ENCODE measurements at places on chromosomes 11 and 22.
A peak's percentile ranks its signal among the peaks of the same experiment; 100 is the strongest.

DNA sequence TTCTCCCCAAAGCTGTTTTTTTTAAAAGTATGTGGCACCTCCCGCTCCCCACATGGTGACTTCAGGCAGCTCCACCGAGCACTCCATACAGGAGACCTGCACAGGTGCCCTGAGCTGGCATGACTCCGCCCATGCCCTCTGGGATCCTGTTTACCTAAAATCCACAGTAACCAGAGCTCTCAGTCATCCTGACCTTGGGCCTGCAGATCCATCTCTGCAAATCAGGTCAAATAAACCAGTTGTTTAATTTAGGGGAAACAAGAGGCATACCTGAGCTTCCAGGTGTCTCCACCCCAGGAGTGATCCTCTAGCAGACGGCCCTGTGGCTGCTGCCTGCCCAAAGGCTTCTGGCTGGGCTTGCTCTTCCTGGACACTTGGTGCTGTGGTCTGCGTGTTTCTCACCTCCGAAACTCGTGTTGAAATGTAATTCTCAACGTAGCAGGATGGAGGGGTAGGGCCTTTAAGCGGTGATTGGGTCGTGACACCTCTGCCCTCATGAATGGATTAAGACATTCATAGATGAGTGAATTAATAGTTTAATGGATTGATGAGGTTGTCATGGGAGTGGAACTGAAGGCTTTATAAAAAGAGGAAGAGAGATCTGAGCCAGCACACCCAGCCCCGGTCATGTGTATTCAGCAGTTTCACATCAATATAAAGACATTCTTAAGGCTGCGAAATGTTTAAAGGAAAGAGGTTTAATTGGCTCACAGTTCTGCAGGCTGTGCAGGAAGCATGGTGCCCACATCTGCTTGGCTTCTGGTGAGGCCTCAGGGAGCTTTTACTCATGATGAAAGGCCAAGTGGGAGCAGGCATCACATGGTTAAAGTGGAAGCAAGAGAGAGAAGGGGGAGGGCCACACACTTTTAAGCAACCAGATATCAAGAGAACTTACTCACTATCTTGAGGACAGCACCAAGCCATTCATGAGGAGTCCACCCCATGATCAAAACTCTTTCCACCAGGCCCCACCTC is 34.1 kb downstream of the LINC01488 start:
- DNase-seq = no peak

- no peak for DNase-seq
Measured at GRCh38 chr11:28296426-28296825, 188.2 kb downstream of the METTL15 start.

- DNase-seq = no peak
Measured at GRCh38 chr11:110582728-110583432, 129.4 kb downstream of the ARHGAP20 start.

DNA sequence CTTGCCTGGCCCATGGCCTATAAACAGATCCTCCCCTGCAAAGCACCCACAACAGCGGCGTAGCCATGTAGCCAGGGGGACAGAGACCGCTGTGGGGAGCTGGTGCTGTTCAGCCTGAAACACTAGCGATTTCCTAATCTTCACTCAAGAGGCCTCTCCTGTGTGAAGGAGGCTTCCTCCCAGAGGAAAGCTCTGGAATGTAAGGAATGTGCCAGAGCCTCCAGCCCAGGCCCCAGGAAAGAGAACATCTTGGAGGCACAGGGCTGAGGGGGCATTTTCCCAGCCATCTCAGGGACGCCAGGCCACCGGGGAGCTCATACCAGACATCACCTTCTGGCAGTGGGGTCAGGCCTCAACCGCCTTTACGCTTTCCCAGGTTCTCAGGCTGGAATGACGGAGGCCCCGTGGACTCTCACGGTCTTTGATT is 24.0 kb downstream of the MIAT start:
- DNase-seq = no peak

DNA sequence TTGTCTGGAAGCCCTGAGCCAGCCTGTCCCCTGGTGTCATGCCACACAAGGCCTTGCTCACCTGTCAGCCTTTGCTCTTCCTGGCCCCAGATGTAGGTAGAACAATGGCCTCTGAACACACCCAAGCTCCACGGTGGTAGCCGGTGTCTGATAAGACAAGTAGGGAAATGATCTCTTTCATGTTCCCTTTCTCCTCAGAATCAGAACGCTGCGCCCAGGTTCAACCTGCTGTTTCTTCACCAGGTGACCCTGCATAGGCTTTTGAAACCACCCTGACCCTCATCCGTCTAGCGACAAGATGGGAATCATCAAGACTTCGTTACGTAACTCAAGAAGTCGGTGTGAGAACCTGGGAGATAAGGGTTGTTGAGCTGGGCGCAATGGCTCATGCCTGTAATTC is 28.7 kb upstream of the YWHAH start:
- DNase-seq = no peak

- DNase-seq = peak; percentile 37
Measured at GRCh38 chr11:66688561-66689534, 11.2 kb upstream of the RBM4B start.

DNA sequence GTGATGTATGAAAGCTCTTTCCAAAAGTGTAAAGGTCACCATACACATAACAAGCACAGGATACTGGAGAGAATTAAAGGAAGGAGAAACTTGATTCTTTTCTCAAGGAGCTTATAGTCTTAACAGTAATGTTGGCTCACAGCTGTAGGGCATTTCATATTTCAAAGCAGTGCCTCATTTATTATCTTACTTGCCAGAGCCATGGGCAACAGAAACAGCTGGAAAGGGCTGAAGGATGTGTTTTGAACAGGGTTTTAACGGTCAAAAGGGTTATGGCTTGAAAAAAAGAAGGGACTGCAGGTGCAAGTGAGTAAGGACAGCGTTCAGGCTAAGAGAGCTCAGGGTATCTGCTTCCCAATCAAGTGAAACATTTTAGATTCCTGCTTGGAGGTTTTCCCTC is 2.7 kb upstream of the GRAMD1B start:
- DNase-seq = no peak
